Motor neuron (in vitro differentiated cells): ENCODE measurements at places on chromosomes 2 and 18. TPM values are rescaled to one million over a fixed set of nuclear protein-coding genes. Genes with fewer than 3 reads are reported as not detected.

The FIGLA gene
- total RNA-seq, result not detected in 2 replicates

The ABCG8 gene
- 0.49 and 0.94 TPM in 2 replicates for total RNA-seq

The LYG2 gene
- total RNA-seq, result not detected in 2 replicates

The SERPINB13 gene
- not detected in 2 replicates for total RNA-seq

The IFIH1 gene
- total RNA-seq, result 13.7 and 17.6 TPM in 2 replicates

The FOXI3 gene
- 0.20 and 0.22 TPM in 2 replicates for total RNA-seq
